Activated T-helper 17 cell treated with anti-CD3 and anti-CD28 coated beads, Interleukin-2, amount 50 U/mL, for 72 hours (primary cell): ENCODE measurements at places on chromosomes 3 and 15. TPM values are rescaled to one million over a fixed set of nuclear protein-coding genes. Genes with fewer than 3 reads are reported as not detected.

BNC1 gene
- not detected for total RNA-seq

FETUB gene
- total RNA-seq, result not detected

GRAMD2A gene
- total RNA-seq, result 0.50 TPM

FBXO40 gene
- total RNA-seq, result not detected

CYP8B1 gene
- not detected for total RNA-seq

SLC28A2 gene
- total RNA-seq, result not detected

RLBP1 gene
- not detected for total RNA-seq

SLC28A1 gene
- not detected for total RNA-seq

CD200 gene
- 26.8 TPM for total RNA-seq

LHFPL4 gene
- not detected for total RNA-seq

DNA sequence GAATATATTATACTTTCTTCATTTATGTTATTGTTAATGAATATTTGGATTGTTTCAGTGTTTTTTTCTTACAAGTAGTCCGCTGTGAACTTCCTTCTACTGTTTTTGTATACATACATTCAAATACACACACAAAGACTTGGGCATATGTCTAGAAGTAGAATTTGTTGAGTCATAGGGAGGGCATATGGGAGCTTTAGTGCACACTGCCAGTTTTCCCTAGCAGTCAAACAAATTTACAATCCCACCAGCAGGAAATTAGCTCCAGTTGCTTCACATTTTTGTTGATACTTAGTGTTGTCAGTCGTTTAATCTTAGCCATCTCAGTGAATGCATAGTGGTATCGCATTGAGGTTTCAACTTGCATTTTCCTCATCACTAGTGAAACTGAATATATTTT lies 492.3 kb downstream of the DIPK2A start:
- ATAC-seq, result no peak

DNA sequence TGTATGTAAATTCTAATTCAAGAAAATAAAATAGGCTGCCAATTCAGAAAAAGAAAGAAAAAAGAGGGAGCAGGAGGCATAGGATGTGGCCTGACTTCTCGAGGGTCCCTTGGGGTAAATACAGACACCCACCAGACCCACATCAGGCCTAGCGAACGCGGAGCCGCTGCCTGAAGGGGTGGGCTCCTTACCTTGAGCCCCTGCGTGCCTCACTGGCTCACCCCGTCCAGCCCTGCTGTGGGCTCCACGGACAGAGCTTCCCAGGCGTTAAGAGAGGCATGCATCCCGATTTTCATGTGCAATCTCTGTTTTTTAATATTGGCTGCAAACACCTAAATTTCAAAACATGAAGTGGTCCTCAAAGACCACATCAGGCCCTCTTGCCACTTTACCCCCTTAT lies 257.8 kb downstream of the PLCL2 start:
- ATAC-seq, result no peak

- no peak for ATAC-seq
These were observed 98.4 kb downstream of the ECT2 start for GRCh38 chr3:172848910-172849309.

- ATAC-seq, result no peak
These were observed 239.0 kb upstream of the KCNMB2 start for GRCh38 chr3:178297199-178297598.

DNA sequence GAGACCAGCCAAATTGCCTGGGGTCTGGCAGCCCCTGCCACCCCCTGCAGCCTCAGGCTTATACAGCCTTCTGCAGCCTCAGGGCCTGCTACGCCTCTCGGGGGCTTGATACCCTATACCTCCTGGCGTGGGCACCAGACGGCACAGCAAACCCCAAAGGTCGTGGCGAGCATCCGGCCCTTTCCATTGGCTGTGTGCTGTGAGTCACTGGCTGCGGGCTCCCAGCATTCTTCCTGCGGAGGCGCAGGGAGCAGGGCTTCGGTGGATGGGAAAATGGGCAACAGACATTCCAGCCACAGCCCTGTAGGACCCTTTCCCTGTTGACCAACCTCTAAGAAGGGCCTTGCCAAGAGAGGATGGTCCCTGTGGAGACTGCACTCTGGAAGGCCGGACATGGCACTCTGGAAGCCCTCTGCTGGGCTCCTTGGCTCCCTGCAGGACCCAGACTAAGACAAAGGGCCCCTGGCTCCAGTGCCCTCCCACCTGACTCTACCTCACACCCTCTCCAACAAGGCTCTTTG lies 59.6 kb downstream of the ITGA11 start:
- no peak for ATAC-seq

GRCh38 chr3:145857956-145858355 lies 303.0 kb downstream of the PLOD2 start:
- ATAC-seq, result no peak

GRCh38 chr15:101067660-101068522 lies 148.7 kb downstream of the LRRK1 start:
- ATAC-seq, result no peak

DNA sequence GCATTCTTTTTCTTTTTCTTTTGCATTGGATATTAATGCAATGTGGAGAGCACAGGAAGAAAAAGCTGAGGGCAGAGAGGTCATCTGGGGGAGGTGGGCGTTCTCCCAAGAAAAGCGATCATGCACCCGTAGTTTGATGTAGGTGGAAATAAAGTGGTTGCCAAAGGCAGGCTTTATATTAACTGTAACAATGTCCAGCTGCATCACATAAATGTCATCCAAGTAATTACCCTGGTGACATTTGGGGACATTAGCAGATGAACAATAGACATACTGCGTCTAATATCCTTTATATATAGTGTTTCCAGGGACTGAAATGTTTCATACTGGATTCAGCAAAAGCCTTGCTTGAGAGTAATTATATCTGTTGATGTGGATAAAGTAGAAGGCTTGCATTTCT lies 135.5 kb downstream of the CNTN6 start:
- no peak for ATAC-seq

GRCh38 chr3:56051052-56051451 lies 417.2 kb downstream of the ERC2 start:
- ATAC-seq, result no peak

DNA sequence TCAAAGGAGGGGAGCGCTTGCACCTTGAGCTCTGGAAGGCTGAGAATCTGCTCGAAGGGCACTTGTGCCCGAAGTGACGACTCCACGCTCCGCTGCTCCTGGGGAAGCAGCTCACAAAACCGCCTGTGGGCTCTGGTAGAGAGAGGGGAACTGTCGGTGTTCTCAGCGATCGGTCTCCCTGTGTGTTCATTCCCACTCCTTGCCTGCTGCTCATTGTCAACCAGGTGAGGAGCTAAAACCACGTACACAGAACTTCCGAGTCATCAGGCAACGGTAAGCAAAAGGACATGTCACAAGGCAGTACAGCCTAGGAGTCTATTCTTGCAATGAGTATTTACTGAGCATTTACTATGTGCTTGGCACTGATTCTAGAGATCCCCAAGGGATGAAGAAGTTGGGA lies 1.5 kb downstream of the CIB1 start:
- no peak for ATAC-seq

DNA sequence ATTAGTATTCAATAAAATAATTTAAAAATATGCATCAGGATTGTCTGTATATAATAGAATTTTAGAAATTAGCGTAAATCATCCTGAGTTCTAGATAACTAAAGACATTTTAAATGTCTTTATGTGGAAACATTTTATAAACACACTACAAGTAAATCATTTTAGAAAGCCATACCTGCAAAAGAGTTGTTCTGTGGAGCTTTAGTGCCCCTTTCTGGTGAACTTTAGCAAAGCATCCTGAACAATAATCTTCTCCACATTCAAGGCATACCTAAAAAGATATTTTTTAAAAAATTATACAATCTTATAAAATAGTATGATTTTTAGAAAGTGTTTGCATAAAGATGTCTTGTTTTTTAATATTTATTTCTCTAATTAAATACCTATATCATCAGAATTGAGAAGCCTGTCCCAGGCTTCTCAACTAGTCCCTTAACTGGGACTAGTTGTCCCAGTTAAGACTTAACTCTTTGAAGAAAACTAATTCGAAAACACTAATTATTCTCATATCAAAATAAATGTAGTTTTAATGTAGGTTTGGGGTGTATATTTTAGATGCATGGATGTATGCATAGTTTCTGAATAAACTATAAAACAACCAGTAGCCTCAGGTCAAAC lies 29.7 kb downstream of the ZBBX start:
- no peak for ATAC-seq

DNA sequence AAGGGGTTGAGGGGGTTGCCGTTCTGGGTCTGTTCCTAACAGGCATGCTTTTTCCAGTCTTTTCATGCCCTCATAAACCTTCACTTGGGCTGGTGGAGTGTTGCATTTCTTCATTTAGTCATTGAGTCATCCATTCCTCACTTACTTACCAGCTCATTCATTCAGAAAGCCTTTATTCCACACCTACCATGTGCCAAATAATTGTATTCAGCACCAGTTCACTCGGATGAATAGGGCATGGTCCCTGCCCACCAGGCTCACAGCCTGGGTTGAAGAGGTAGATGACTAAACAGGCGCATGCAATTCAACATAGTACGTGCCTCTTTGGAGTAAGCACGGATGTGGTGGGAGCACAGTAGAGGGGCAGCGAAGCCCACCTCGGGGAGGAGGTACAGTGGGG lies 35.1 kb upstream of the THSD4 start:
- ATAC-seq, result no peak

DNA sequence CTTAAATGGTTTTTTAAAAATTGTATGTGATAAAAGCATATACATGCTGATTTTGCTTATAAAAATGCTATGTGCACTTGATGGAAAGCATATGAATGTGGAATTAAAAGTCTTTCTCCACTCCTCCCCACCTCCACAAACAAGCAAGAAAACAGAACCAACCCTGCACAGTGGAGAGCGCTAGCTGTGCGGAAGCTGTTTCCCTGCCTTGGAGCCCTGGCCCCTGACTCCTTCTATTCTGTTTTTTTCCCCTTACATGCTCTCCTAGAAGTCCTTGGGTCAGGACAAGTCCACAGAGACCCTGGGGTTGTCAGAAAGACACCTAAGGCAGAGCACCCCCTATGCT lies 64.2 kb downstream of the BOC start:
- no peak for ATAC-seq

GRCh38 chr3:72665701-72666446 lies 182.4 kb downstream of the SHQ1 start:
- peak; percentile 66 for ATAC-seq

GRCh38 chr3:63998852-63999754 lies 24.2 kb downstream of the PSMD6 start:
- no peak for ATAC-seq

GRCh38 chr15:78641102-78641748 lies at the start of gene CHRNB4:
TSS of gene CHRNB4 (minus strand) at chr15:78641210. CDS start at chr15:78641133, 77 bp downstream.
- ATAC-seq, result peak; percentile 37

- no peak for ATAC-seq
These were observed 261.4 kb downstream of the CNTN3 start for GRCh38 chr3:74353039-74353438.

GRCh38 chr3:141367038-141367730 lies 1.1 kb upstream of the ZBTB38 start:
- ATAC-seq, result peak; percentile 20

DNA sequence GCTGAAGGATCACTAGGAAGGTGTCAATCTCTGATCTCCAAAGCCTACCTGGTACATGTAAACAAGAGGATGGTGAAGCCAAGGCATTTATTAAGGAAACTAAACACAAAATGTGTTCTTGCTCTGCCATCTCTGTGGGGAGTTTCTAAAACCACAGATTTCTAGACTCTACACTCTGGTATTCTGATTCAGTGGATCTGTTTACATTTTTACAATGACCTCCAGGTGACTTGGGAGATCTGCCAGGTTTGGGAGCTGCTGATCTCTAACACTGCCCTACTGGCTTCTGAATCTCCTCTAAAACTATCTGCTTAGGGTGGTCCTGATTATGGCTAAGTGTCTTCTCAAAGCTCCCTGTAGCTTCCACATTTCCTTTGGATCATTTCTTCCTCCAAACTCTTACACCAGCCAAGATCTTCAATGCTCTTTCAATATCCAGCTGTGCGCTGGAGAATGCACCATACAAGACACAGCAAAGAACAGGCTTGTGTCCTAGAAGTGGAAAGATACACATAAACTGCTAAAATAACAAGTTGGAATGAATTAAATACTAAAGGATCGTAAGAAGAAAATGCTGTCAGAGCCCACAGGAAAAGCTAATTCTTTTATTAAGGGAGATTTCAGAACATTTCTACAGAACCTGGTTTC lies 72.7 kb downstream of the GREM1 start:
- no peak for ATAC-seq

GRCh38 chr15:45157974-45158373 lies 28.2 kb downstream of the DUOX1 start:
- ATAC-seq, result peak; percentile 8

- peak; percentile 79 for ATAC-seq
These were observed 33.4 kb downstream of the APBA2 start for GRCh38 chr15:28919201-28919635.

GRCh38 chr3:49017971-49018706 lies at the start of gene DALRD3:
TSS of gene DALRD3 (minus strand) at chr3:49018580. CDS start at chr3:49018564, 16 bp downstream.
- ATAC-seq, result peak; percentile 7

DNA sequence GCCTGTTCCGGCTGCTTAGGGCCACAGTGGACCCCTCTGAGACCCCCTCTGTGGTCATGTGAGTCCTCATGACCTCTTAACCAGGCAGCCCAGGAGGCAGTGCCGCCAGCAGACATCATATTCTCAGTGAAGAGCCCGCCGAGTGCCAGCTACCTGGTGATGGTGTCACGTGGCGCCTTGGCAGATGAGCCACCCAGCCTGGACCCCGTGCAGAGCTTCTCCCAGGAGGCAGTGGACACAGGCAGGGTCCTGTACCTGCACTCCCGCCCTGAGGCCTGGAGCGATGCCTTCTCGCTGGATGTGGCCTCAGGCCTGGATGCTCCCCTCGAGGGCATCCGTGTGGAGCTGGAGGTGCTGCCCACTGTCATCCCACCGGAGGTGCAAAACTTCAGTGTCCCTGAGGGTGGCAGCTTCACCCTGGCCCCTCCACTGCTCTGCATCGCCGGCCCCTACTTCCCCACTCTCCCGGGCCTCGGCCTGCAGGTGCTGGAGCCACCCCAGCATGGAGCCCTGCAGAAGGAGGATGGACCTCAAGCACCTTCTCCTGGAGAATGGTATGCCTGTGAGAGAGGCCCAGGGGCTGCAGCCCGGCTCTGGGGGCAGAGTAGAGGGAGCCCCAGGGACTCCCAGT lies 176.1 kb downstream of the TBC1D2B start:
- ATAC-seq, result no peak

DNA sequence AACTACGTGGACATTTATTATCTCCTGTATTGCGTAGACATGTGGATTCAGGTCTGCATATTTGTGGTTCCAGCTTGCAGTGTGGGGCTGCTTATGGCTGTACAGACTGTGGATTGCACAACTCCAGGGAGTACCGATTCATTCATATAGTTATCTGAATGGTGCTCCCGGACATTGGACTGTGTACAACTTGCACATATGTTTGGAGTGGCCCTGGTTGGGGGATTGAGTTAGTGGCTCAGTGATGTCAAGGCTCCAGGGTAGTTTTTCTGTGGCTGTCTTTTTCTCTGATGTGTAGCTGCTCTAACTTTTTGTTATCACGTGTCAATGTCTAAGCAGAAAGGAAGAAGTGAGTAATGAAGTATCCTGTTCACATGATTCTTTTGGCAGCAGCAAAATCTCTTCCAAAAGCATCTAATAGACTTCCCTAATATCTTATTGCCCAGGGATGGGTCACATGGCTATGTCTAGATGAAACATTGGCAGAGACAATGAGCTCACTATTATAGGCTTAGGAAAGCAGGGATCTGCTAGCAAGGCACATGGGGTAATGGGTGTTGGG lies 15.8 kb downstream of the ST3GAL6 start:
- no peak for ATAC-seq
